ENCODE measurements at places on chromosomes 6 and 20.

DNA sequence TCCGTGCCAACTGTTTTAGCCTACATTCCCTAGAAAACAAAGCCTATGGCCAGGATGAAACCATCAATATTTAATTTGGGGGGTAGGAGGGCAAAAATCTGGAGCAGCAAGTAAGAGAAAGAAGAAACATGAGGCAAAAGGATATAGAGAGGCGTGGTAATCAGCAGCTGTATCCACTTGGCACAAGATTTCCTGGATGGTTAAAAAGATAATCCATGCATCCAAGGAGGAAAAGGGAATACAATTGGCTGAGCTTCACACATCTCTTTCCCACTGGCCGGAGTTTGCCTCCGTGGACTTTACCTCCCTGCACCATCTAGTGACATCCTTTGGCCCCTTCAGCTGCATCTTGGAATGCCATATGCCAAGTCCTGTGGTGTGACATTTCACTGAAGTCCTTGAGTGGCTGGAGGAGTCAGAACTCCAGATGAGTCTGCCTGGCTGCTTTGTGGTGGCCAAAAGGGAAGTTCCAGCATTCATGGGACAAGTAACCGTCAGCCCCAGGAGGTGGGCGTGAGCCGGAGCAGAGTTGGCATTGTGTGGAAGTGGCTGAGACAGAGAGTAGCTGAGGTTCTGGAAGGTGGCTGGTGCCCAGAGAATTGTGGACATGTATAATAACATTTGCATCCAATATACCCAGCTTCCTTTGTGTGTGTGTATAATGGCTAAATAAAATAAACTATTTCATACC, 13.7 kb upstream of the TMX4 start:
- DNase-seq: no peak

DNA sequence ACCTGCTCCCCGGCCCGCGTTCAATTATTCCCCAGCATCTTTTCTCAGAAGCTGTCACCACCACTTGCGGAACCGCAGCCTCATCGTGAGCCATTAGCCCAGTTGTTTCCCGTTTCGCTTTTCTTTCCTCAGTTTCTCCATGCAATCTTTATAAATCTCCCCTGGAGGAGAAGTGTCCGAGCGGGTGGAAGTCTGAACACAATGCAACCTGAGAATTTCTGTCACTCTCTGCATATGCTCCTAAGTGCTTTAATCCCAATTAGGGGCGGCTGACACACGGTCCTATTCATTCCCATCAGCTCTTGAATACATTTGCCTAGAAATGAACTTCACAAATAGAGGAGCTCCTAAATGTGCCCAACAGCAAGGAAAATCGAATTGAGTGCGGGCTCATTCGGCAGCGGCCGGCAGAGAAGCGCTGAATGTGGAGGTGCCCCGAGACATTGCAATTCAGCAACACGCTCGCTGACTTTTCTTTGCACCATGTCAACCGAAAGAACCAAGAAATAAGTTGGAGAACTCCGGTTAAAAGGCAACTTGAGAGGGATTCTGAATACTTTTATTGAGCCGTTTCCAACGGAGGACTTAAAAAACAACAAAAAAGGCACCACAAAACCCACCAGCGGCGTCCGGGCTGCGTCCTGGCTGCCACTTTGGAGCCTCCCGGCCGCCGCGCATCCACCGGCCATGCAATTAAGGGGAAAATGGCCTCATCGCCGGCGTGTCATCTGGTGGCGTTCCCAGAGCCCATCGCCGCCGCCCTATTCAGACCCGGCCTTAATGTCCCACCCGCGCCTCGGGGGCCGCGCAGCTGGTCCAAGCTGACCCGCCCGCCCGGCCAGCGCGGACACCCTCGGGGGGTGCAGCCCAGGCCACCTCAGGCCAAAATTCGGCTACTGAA, 3.9 kb upstream of the PRDM13 start:
- DNase-seq: no peak

- DNase-seq: no peak
These were observed 65.8 kb upstream of the E2F3 start for GRCh38 chr6:20335872-20336271.

DNA sequence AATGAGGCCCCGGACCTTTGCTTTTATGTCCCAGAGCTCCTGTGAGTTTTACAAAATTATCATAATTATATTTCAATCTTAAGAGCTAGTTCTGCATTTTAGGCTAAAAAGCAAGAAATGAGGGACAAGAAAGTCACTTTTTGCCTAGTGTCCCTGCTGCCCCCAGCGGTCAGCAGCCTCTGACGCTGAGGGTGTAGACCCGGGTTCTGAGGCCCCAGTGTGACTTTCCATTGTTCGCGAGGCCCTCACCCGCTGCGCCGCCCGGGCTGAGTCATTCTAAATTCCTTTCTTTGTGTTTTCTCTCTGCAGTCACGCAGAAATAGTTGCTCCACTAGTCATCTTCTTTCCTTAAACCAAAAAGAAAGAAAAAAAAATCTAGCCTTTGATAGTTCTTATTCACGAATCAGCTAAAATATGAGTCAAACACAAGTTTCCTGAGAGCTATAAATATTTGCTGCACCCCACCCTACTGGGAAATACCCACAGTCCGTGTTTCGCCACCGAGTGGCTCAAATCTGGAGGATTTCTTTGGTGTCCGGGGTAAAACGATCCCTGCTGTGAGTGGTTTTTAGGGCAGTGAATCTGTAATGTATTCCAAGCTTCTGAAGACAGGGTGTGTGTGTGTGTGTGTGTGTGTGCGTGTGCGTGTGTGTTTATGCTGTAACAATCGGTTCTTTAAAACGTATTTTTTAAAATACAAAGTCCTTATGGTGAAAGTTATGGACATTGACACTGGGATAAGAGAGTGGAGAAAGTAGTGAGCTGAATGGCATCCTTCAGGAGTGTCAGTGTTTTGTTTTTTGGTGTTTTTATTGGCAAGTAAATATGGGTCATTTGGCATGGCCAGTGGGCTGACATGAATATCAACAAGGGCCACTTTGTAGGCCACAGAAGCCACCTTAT, 59.7 kb upstream of the EEF1A1 start:
- peak; percentile 74 for DNase-seq

DNA sequence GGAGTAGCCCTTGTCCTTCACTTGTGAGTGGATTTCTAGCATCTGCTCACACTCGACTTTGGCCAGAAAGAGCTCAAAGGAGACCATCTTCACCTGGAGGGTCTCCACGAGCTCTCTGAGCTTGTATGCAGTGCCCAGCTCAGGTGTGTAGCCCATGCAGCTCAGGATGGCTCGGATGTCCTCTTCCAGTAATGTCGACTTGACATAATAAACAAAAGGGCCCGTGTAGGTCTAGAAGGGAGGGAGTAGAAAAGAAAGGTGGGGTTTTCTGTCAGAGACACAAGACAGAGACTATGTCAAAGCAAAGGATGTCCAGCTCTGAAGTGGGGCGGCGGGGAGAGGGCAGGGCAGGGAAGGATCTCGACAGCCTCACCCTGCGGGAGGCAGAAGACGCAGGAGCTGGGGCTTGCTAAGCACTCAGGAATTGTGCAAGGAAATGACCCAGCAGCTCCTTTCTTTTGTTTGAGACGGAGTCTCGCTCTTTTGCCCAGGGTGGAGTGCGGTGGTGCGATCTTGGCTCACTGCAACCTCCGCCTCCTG, 8.6 kb downstream of the SPATA2 start:
- no peak for DNase-seq

- DNase-seq: peak; percentile 68
These were observed 119.1 kb downstream of the DHX35 start for GRCh38 chr20:39081255-39081654.

GRCh38 chr20:63857764-63858392, 3.4 kb upstream of the ABHD16B start:
- DNase-seq: no peak

GRCh38 chr6:56250266-56250665, 2.9 kb upstream of the COL21A1 start:
- DNase-seq: no peak

DNA sequence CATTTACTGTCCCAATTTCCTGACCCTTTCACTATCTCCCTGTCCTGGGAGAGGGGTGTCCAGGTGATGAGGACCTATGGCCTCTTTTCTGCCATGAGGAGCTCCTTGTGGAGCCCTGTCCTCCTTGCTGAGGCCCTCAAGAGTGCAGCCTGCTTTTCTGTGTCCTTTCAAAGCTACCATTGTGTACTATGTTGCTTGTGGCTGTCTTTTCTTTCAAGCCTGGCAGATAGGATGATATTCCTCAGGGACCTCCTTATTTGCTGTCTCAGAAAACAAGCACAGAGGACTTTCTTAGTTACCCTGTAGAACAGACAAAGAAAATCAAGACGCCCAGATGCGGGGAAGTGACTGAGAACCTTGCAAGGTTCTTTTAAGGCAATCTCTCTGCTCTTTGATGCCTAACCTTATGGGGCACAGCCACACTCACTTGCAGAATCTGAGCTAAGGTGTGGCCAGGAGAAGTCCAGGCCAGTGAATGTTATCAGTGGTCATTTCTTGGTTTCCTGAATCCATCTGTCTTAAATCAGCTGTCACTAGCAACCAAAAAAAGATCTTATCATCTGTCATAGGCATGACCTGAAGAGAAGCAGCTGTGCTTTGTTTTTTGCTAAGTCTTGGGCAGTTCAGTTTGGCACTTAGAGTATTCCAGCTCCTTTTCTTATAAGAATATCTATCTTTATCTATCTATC, 17.2 kb downstream of the CARMIL1 start:
- no peak for DNase-seq

DNA sequence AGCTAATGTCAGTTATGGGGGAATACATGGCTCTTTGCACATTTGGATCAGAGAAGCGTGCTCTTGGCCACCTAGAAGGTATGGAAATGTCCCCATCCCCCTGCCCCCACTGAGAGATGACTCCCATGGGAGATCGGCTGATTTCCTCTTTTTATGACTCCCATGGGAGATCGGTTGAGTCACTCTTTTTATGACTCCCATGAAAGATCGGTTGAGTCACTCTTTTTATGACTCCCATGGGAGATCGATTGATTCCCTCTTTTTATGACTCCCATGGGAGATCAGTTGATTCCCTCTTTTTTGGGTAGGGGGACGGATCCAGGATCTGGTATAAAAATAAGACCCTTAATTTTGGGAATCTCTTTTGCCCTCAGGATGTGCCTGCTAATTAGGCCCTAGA, 10.3 kb upstream of the TAAR9 start:
- no peak for DNase-seq

GRCh38 chr6:8803181-8803760, 367.9 kb upstream of the SLC35B3 start:
- no peak for DNase-seq

DNA sequence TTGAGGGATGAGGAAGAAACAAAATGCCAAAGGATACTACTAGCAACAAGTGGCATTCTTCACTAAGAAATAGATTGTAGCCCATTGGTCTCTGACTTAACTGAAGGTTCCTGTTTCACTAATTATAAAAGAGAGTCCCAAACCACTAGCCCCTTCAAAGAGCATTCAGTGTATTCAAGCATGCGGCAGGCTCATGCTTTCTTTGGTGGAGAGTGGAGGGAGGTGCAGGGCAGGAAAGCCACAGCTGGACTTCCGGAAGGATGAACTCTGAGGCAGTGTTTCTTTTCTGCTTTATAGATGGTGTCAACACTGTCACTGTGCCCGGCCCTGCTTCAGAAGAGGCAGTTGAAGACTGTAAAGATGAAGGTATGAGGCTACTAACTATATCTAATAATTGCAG, 636.1 kb downstream of the KIF16B start:
- DNase-seq: no peak

DNA sequence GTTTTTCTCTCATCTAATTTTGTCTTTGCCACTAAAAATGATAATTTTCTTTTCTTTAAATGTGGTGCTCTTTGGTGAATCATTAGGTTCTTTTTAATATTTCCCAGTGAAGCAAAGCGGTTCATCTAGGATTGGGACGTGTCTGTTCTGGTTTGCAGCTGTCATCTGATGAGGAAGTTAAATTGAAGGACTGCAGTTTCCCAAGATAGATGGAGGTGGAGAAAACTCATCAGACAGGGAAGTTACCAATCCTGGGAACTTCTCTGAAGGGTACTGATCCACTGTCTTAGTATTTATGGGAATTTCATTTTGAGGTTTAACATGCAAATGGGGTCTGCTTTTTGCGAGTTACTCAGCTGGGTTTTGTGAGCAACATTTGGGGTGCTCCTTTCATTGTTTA, 2.4 kb upstream of the AARS2 start:
- no peak for DNase-seq

DNA sequence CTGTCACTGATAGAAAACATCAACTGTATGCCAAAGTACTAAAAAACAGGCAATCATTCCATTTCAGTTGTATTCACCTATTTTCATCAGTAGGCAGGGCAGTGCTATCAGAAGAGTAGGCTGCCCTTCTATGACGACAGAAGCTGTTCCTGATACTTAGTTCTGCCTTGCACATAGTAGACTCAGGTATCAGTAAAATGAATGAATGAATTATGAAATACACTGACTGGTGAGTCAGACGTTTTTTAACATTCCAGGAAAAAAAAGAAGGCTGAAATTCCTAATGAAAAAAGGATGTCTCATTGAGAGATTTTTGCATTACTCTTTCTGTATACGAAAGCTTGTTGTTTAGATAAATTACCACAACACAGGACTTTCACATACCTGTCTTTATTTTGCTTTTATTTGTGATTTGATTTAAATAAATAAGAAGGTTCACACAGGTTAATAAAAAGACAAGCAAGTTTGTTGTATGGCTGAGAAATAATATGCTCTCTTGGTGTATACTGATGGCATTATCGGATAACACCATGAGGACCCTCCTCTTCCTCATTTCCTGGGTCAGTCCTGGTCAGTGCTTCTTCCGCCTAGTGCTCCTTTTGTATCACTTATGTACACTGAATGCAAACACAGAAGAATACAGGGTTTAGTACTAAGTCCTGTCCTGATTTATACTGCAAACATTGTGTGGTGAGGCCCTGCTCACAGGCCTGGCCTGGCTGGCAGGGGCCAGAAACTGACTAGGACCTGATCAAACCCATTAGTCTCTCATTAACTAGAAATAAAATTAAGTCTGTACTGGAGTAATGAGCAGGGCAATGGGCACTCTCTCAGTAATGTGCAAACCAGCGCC, 39.4 kb upstream of the SPDEF start:
- DNase-seq: no peak

- DNase-seq: no peak
These were observed 201.0 kb downstream of the UST start for GRCh38 chr6:148947621-148948444.

DNA sequence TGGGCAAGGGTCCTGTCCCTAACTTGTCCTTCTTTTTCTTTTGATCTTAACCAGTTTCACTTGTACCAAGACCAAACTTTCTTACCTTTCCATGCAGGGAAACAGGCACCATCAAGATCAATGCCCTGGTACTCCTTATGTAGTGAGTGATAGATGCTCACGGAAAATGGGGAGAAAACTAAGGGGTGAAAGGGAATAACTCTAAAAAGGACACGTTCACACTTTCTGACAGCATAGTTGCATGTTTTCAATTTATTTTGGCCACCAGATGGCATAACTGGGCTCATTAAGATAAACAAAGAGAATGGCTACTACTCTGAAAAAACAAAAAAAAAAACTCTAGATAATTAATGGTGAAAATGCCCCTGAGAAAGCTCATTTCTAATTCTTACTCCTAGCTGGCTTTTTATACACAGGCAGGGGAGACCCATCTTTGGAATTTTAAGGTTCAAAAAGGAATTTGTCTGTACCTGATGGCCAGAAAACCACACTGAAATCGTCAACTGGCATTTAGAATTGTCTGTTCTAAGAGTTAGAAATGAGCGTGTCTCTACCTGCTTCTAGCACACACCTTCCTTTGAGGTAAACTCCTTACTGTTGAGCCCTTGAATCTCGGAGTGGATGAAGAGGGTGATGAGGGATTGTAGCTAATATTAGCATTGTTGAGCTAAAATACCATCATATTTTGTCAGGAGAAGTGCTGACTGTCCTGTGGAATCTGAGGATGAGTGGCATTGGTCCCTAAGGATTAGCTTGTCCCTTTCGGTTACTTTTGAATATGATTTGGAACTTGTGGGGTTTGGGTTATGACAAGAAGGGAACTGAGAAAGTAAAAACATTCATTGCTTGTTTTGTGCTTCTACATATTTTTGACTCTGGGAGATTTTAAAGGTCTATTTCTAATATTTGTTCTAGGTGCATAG, 62.2 kb upstream of the DDR1 start:
- no peak for DNase-seq
